AG04450 (cell line): ENCODE measurements at places on chromosomes 4 and X.

GRCh38 chrX:145213504-145213903 is 33.8 kb upstream of the SPANXN1 start:
- DNase-seq, result no peak

GRCh38 chr4:164768516-164768915 is 14.6 kb downstream of the SMIM31 start:
- DNase-seq, result no peak

DNA sequence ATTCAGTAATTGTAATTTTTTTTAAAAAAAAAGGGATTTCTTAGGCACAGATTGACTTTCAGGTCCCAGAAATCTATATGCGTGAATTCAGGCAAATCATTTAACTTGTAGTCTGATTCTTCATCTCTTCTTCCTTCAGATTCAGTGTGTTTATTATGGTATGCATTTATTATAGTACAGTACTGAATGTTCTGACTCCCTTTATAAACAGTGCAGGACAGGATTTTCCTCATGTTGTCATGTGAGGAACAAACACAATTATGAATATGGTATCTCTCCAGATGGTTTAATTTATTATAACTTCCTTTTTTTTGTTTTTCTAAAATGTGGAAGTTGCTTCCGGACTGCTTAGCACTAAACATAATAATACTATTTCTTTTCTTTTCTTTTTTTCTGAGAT is 54.2 kb downstream of the RPS3A start:
- DNase-seq, result no peak

GRCh38 chr4:10040049-10040892 is 19.0 kb upstream of the SLC2A9 start:
- DNase-seq, result no peak

DNA sequence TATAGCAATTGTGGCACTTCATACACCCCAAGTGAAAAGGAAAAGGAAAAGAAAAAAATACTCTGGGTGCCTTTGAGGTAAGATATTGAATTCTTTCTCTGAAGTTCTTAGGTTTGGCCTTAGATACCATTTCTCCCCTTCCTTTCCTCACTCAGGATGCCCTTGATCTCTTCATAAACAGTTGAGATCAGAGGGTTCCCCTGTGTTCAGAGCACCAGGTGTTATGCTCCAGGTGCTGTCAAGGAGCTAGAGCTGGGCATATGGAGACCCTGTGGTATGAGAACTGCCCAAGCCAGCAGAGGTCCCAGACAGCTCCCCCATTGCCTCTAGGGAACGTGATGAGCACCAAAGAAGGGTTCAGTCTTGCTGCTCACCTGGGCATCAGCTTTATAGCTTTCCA is 17.1 kb upstream of the CD40LG start:
- no peak for DNase-seq

GRCh38 chrX:45806410-45807121 is 605.9 kb upstream of the DIPK2B start:
- no peak for DNase-seq

DNA sequence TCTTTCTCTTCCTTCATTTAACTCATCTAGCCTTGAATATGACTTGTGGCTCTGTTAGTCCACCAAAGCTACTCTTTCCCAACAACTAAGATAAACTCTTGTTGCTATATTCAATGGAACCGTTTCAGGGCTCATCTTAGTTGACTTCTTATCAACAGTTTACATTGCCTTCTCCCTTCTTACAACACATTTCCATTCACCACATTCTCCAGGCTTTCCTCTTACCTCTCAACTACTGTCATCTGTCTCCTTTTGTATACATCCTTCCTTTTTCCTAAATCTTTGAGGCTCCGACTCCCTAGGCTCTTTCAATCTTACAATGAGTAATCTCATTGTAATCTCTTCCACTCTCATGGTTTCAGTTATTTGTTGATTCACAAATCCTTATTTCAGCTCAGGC is 58.5 kb downstream of the NCAPG start:
- DNase-seq, result peak; percentile 37

- DNase-seq, result no peak
Measured at GRCh38 chr4:7785017-7785416, 154.6 kb downstream of the AFAP1 start.

GRCh38 chrX:147957291-147957690 is 23.8 kb upstream of the FMR1NB start:
- no peak for DNase-seq

DNA sequence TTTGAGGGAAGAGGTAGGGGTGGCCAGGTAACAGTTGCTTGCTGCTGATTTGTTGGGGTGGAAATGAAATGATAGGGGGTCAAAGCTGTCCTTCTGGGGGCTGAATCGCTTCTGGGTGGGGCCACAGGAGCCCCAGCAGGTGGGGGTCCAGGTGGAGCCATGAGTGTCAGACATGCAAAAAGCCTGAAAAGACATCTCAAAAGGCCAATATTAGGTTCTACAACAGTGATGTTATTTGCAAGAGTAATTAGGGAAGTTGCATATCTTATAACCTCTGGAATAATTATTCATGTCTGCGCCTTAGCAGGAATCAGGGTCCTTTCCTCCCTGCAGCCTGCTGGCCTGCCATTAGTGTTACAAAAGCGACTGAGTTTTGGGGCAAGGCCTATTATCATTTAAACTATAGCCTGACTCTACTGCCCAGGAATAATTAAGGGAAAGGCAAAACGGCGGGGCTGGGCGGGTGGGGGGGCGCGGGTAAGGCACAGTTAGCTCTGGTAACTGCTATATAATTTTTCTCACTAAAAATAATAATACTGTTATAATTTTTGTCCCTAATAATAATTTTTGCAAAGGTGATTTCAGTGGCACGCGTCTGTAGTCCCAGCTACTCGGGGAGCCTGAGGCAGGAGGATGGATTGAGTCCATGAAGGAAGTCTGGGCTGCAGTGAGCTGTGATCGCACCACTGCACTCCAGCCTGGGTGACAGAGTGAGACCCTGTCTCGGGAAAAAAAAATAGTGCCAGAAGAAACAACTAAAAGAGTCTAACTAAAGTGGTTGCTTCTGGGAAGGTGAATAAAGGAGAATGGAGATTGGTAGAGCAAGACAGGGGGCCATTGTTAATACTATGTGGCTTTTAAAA is 145.7 kb downstream of the MAGEB17 start:
- no peak for DNase-seq

GRCh38 chr4:98341309-98341708 is 80.1 kb downstream of the RAP1GDS1 start:
- DNase-seq, result no peak

DNA sequence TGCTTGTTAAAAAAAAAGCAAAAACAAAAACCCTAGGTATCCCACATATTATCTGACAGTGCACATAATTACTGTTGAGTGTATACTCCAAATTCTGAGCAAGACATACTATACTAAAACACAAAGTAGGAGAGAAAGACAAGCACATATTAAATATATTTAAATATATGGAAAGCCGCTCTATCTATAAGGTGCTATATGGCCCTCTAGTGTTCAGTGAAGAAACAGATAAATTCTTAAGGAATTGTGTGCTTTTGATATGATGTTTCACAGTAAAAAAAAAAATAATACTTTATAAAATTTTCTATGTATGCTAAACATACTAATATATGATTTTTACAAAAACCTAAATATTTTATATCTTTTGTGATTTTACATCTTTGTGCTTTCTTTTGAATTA is 137.8 kb downstream of the FBXW7 start:
- DNase-seq, result no peak

- no peak for DNase-seq
Measured at GRCh38 chr4:37528166-37528885, 157.8 kb downstream of the RELL1 start.
